GM04504 (cell line): ENCODE measurements at places on chromosomes 6 and 20.

DNA sequence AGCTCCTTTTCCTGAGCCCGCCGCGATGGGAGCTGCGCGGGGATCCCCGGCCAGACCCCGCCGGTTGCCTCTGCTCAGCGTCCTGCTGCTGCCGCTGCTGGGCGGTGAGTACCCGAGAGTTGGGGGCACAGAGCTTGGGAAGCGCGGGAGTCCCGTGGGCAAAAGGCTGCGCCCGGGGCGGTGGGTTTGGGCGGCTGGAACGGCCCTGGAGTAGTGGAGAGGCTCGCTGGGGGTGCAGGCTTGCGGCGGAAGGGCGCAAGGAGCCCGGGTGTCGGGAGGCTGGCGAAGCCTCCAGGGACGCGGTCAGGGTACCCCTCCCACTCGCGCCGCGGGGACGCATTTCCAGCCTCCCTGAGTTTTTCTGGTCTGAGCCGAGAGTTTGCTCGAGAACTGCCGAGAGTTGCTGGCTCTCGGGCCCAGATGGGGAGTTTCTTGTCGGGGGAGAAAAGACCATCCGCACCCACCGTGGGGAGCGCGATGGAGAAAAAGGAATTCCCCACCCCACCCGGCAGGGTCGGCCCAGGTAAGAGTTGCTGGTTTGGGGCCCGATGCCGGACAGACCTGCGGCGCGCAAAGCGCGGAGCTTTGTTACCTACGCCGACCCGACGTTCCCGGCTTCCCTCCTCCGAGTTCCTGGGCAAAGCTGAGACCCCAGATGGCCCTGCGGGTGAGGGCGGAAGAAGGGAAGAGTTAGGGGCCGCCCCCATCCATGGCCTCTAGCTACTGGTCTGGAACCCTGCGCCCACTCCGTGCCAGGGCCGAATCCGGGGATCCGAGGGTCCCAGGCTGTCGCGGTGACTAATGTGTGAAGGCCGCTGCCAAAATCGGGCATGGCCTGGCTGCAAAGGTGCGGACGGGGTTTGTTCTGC lies 584 bp downstream of the PTK7 start:
- no peak for DNase-seq

GRCh38 chr20:52529826-52530225 lies 338.2 kb upstream of the ZFP64 start:
- DNase-seq: no peak

DNA sequence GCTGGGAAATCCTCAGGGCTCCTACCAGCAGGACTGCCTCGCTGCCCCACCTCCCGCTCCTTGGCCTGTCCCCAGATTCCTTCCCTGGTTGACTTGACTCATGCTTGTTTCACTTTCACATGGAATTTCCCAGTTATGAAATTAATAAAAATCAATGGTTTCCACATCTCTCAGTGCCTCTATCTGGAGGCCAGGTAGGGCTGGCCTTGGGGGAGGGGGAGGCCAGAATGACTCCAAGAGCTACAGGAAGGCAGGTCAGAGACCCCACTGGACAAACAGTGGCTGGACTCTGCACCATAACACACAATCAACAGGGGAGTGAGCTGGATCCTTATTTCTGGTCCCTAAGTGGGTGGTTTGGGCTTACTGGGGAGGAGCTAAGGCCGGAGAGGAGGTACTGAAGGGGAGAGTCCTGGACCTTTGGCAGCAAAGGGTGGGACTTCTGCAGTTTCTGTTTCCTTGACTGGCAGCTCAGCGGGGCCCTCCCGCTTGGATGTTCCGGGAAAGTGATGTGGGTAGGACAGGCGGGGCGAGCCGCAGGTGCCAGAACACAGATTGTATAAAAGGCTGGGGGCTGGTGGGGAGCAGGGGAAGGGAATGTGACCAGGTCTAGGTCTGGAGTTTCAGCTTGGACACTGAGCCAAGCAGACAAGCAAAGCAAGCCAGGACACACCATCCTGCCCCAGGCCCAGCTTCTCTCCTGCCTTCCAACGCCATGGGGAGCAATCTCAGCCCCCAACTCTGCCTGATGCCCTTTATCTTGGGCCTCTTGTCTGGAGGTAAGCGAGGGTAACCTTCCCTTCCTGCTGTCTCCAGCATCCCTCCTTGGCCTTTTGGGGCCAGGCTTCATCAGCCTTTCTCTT lies at the start of gene CFB:
CFB (plus strand) TSS at position 589 of the 863 bp plus-strand sequence; CDS start at position 716, 127 bp downstream.
- peak; percentile 75 for DNase-seq

GRCh38 chr20:6152777-6153176 lies 29.9 kb upstream of the FERMT1 start:
- DNase-seq: no peak

DNA sequence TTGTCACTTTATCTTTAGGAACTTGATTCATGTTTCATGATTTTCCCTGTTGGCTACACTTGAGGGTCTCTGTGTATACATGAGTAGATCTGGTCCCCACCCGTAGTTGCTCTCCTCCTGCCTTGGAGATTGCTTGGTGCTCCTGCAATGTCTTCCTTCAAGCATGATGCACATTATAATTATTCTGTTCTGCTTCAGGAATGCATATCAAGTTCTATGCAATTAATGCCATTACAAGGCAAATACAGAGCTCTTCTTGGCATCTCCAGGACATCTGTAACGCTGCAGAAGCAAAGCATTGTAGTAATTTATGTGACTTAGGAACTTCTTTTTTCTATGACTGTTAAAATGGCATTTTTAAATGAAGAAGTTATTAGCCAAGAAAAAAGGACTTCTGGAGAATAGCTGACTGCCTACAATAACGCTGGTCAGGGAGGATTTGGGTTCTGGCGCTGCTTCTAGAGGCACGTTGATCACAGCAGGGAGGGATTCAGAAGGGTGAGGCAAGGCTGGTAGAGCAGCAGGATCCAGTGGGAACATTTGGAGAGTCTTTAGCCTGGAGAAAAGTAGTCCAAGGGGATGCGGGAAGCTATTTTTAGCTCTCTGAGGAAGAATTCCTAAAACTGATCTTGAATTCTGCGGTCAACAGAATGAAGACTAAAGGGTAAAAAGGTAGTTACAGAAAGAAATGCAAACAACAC lies 203.6 kb downstream of the PLCB1 start:
- no peak for DNase-seq

DNA sequence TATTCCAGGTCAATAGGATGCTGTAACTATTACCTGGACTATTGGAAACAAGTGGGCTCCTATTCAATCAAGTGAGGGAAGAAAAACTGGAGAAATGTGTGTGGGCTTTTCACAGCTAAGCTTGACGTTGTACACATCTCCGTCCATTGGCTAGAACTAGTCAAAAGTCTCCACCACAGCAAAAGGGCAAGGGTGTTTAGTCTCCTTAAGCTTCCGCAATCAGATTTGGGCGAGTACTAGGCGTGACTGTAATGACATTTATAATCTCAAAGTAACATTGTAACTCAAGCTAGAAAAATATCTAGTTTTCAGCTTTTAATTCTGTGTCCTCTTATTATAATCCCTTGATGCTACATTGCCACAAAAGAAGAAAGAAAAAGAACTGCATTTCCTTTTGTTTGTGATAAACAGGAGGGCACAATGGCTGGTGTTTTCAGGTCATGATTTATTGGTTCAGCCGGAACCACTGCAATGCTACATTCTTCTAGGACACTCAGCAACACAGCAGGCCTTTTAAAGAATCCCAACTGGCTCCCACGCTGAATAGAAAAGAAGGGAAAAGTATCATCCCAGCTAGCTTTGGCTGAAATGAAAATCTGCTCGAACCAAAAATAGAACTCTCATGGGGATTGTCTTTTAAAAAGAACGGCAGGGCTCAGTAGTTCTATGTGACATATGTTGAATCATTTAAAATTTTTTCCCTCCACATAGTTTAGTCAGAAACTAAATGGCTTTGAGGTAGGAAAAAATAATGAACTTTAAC lies 387.7 kb downstream of the BTBD3 start:
- DNase-seq: no peak
